ENCODE measurements at places on chromosomes 7 and 10.

- no peak for DNase-seq
Observed at GRCh38 chr10:124092860-124093773, at the start of gene CHST15. Gene CHST15, minus strand, starts transcription at chr10:124093598. Its CDS starts 47,386 bp downstream, at chr10:124046212.

- no peak for DNase-seq
Observed at GRCh38 chr10:118035354-118036005, 11.3 kb downstream of the RAB11FIP2 start.

DNA sequence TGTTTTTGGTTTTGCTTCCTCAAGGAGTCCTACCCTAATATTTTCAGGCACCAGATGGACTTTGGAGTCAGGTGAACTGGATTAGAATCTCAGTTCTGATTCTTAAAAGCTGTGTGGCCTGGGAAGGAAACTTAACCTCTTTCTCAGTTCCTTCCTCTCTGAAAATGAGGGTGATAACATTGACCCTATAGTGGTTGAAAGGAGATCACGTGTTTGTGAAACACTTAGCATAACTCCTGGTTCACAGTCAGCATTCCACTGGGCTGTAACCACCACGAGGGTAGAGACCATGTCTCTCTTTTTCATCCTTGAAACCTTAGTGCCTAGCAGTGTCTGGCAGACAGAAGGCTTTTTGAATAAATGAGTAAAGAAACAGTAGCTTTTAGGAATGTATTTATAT is 16.7 kb downstream of the LSMEM1 start:
- no peak for DNase-seq

DNA sequence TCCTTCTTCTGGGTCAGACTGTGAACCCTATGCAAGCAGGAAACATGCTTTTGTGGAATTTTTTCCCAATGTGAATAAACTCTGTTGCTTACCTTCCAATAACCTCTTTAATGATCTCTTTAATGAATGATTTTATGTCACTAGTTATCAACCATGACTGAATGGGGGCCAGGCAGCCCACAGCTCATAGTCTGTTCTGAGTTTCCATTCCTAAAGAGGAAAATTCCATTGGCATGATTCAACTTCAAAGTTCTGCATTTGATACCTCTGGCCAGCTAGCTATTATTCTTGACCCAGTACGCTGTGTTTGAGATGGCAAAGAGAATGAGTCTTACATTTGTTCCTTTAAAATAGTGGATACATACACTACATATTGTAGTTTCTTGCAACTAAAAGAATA is 867.8 kb upstream of the CELF2 start:
- DNase-seq, result no peak

- no peak for DNase-seq
Observed at GRCh38 chr10:31620226-31621151, 301.5 kb downstream of the ZEB1 start.

GRCh38 chr10:1103551-1103950 is 47.4 kb downstream of the WDR37 start:
- DNase-seq, result no peak

DNA sequence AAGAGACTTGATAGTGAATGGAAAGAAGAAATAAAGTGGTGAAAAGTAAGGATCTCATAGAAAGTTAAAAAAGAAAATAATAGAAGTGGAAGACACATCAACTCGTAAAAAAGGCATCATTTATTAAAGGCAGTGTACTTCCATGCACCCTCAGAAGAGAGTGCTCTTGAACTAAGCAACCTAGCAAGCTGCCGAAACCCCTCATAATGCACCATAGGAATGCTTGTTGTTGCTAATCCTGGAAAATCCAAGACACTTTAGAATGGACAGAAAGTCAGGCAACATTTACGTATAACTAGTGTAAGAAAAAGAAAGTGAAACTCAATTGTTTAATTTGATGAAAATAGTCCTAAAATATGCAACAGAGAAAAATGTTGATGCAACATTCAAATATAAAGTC is 12.8 kb downstream of the TFPI2 start:
- DNase-seq, result no peak

- no peak for DNase-seq
Observed at GRCh38 chr7:134209322-134210015, 82.3 kb downstream of the LRGUK start.

DNA sequence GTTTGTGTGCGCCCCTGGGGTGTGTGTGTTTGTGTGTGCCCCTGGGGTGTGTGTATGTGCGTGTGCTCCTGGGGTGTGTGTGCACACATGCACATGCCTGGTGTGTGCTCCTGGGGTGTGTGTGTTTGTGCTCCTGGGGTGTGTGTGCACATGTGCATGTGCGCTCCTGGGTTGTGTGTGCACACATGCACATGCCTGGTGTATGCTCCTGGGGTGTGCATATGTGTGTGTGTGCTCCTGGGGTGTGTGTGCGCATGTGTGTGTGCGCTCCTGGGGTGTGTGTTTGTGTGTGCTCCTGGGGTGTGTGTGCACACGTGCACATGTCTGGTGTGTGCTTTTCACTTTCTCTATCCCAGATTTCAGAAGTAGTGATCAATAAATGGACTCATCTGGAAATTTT is 321.0 kb downstream of the WDR37 start:
- DNase-seq, result no peak

GRCh38 chr7:46812101-46812675 is 769.7 kb downstream of the TNS3 start:
- no peak for DNase-seq

DNA sequence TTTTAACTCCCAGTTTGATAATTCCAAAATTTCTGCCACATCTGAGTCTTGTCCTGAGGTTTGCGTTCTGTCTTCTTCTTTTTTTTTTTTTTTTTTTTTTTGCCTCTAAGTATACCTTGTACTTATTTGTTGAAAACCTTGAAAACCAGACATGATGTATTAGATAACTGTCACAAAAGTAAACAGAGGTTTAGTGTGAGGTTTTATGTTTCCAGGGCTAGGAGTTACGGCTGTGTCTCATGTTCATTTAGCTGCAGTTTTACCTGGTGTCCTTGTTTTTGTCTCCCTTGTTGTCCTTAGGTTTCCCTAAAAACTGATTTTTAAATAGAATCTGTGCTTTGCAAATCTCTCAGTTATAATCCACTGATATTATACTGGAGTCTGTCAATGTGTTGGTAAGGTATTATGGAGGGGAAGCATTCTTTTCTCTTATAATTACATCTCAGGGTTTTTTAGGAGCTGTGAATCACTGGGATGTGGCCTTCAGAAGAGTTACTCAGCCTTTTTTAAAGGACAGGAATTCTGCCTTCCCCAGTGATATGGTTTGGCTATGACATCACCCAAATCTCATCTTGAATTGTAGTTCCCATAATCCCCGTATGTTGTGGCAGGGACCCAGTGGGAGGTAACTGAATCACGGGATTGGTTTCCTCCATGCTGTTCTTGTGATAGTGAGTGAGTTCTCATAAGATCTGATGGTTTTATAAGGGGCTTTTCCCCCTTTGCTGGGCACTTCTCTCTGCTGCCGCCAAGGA is 95.0 kb downstream of the CDCA7L start:
- DNase-seq, result no peak

- no peak for DNase-seq
Observed at GRCh38 chr7:156236936-156237599, 403.5 kb upstream of the RNF32 start.

- DNase-seq, result no peak
Observed at GRCh38 chr10:5987747-5988146, 10.4 kb upstream of the IL15RA start.

DNA sequence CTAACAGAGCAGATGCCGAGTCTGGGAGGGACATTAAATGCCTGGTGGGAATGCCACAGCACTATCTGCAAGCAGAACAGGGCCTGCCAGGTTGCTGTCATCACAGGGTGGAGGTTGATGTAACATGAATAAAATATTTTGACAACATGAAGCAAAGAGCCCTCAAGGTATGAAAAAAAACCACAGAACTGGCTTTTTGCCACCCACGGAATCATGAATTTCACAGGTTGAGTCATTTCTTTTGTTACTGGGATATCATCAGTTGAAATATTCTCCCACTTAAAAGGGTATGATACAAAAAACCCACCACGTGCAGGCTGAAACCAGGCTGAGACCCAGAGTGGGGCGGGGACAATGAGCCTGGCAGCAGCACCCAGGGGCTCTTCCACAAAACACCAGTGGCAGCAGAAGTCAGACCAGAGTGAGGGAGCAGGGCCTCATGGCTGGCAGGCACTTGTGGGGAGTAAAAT is 220.1 kb downstream of the TNS3 start:
- DNase-seq, result no peak

- DNase-seq, result no peak
Observed at GRCh38 chr7:47556511-47557180, 25.3 kb downstream of the TNS3 start.

DNA sequence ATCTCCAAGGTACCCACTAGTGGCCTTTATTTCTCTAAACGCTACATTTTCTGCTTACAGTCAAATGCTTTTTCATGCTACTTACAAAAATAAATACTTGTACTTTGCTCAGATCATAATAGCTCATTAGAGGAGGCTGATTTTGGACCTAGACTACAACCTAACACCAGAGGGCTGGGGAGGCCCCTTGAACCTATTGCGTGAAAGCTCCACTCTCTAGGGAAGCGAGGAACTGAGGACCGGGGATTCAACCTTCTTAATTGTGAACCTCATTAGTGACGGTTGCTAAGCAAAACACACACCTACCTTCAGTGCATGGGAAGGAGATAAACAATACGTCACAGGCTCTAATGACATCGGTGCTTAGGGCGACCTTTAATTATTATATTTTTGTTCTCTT is 92.1 kb downstream of the EBF3 start:
- no peak for DNase-seq

- no peak for DNase-seq
Observed at GRCh38 chr10:24574578-24575155, 149.0 kb downstream of the ARHGAP21 start.

DNA sequence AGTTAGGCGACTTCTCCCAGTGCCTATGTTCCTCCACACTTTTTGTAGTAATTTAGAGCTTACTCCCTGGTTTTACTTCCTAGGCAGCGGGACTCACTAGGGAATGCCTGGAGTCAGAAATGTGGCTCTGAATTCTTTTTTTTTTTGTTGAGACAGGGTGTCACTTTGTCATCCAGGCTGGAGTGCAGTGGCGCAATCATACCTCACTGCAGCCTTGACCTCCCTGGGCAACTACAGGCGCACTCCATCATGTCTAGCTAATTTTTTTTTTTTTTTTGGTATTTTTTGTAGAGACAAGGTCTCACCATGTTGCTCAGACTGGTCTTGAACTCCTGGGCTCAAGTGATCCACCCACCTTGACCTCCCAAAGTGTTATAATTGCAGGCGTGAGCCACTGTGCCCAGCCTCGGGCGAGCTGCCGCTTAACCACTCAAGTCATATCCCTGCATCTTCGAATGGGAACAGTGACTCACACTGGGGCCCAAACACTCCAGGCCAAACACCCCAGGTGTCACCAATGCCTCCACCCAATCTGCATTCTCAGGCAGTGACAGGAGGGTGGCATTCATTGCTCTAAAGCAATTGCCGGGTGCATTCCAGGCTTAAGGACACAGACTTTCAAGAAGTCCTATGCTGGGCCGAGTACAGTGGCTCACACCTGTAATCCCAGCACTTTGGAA is 19.6 kb downstream of the RGS10 start:
- no peak for DNase-seq

GRCh38 chr7:117269417-117269816 is 53.4 kb downstream of the WNT2 start:
- DNase-seq, result no peak

DNA sequence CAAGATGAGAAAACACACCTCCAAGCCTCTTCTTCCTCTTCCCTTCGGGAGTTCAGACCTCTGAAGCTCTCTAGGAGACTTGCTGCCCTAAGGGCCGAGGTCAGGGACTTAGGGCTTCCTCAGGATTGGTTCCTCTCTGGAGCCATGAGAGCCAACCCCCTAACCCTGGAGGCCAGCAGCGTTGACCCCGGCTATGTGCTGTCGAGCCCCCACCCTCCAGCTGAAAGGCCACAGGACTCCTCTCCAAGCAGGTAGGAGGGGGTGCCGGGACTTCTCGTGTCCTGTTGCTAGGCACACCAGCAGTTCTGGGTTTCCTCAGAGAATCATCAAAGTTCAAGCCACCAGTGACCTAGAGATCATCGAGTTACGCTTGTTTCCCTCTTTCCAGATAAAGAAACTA is 87.4 kb downstream of the ARHGAP22 start:
- no peak for DNase-seq

- DNase-seq, result no peak
Observed at GRCh38 chr10:112139176-112139575, 44.4 kb downstream of the GPAM start.

- no peak for DNase-seq
Observed at GRCh38 chr7:23404546-23405239, 65.6 kb downstream of the IGF2BP3 start.

DNA sequence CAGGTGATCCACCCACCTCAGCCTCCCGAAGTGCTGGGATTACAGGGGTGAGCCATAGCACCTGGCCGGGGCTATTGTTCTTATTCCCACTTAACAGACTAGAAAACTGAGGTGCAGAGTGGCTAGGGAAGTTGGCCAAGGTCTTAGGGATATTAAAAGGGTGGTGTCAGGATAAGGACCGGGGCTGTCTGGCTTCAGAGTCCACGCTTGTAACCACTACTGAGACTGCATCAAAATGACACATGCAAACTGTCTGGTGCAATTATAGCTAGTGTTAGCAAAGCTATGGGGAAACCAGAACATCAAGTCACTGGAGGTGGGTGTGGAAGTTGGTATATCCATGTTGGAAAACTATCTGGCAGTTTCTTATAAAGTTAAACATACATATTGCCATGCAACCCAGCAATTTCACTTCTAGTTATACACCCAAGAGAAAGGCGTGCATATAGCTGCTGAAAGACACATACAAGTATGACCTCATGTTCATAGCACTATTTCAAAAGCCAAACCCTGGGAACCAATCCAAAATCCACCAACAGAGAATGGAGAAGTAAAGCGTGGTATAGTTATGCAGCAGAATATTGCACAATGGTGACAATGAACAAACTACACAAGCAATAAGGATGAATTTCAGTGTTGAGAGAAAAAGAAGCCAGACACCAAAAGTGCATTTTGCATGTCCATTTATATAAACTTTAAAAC is 33.9 kb upstream of the EEPD1 start:
- DNase-seq, result no peak

DNA sequence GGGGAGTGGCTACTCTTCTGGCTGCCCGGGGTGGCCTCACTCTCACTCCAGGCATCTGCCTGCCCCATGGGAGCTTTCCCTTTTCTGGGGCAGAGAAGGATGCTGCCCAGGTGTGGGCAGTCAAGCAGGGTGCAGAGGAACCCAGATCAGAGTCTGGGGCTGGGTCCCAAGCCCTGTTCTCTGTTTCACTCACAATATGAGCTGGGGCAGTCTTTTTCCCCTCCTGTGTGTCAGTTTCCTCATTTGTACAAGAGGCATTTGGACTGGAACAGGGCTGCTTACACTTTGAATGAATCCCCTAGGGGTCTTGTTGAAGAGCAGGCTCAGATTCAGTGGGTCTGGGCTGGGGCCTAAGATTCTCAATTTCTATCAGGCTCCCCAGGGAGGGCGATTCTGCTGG is 38.4 kb upstream of the AQP1 start:
- no peak for DNase-seq

DNA sequence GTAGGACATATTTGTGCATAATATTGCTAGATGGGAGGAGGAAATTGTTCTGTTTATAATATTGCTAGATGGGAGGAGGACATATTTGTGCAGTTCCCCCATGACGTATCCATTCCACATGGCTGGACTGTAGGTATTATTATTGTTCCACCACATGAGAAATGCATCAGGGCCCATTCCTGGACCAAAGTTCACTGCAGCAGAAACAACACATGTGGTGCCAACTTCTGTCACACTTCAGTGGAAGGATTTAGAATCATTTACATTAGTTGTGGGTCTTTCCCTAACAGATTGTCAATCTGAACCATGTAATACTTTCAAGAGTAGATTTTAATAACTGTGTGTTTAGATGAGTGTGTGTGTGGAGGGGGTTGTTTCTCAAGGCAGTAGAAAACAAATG is 32.7 kb upstream of the MACC1 start:
- DNase-seq, result no peak

GRCh38 chr7:80870813-80871212 is 48.0 kb downstream of the SEMA3C start:
- DNase-seq, result no peak

Data from stimulated activated CD8-positive, alpha-beta memory T cell treated with anti-CD3 and anti-CD28 coated beads, Interleukin-7, amount 100 ng/mL, for 24 hours (primary cell).